ENCODE measurements at places on chromosomes 7 and 10.

GRCh38 chr10:97715259-97715874 lies 1.8 kb downstream of the MARVELD1 start:
- DNase-seq = no peak

DNA sequence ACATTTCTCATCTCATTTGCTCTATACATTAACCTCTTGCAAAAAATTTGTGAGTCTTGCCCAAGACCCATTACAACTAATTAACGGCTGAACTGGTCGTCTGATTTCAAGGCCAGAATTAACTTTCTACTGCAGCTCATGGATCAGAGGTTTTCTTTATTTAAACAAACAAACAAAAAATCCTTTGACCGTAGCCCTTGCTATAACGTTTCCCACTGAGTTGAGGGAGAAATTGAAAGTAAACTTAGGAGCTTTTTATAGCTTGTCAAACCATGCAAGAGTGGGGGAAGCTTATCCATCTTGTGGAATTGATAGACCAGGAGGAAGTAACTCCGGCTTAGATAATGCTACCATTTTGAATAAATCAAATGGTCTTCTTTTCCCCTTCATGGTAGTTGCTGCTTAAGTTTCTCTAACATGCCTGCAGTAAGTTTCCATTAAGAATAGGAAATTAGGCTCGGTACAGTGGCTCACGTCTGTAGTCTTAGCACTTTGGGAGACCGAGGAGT lies 3.3 kb downstream of the SRGN start:
- no peak for DNase-seq

DNA sequence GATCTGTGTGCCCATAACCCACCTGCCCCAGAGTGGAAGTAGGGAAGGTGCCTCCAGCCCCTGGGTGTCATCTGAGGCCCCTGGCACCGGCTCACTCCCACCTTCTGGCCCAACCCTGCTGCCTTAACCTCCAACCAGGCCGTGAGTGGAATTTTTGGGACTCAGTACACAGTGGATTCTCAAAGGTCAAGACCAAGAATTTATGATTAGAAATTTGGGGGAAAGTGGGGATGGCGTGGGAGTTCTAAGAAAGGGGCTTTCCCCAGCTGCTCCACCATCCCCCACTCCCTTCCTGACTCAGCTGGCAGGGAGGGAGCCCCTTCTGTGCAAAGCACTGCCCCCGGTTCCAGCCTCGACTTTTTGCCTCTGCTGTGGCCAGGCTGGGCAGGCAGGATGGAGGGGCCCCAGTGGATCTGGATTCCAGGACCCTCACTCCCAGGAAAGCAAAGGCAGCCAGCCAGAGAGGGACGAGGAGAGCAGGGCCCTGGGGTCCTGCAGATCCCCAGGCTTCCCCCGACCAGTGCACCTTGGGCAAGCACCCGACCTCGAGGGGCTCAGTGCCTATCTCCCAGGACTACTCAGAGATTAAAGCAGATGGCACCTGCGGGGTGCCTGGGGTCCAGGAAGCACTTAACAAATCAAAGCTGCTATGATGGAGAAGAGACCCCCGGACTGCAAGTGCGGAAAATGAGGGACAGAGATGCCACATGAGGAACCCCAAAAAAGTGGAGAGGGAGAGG lies 12.8 kb downstream of the SPOCK2 start:
- DNase-seq = no peak

GRCh38 chr7:130324306-130324943 lies 20.2 kb upstream of the CPA5 start:
- no peak for DNase-seq

- peak; percentile 8 for DNase-seq
These were observed 51.9 kb downstream of the DENND11 start for GRCh38 chr7:141649865-141650634.

Data from naive thymus-derived CD4-positive, alpha-beta T cell (primary cell).